ENCODE measurements at places on chromosomes 4 and X.

- peak; percentile 89 for DNase-seq
These were observed 1.3 kb downstream of the MAGED2 start for GRCh38 chrX:54808605-54809483.

DNA sequence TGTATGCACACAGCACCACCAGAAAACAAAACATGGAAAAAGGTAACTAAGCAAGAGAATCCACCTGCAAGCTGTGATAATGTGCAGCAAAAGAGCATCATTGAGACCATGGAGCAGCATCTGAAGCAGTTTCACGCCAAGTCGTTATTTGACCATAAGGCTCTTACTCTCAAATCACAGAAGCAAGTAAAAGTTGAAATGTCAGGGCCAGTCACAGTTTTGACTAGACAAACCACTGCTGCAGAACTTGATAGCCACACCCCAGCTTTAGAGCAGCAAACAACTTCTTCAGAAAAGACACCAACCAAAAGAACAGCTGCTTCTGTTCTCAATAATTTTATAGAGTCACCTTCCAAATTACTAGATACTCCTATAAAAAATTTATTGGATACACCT, 90.2 kb downstream of the TET2 start:
- no peak for DNase-seq

DNA sequence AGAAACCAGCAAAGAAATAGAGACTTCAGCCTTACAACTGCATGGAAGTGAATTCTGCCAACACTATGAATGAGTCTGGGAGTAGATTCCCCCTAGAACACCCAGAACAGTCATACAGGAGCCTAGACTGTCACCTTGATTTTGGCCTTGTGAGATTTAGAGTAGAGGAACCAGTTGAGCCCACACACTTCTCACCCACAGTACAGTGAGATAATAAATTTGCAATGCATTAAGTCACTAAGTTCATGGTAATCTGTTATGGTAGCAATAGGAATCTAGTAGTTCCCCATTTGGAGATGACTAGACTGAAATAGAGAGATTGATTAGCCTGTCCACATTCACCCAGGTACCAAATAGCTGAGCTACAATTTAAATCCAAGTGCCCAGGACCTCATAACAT, 59.0 kb downstream of the FAM13A start:
- DNase-seq: no peak

DNA sequence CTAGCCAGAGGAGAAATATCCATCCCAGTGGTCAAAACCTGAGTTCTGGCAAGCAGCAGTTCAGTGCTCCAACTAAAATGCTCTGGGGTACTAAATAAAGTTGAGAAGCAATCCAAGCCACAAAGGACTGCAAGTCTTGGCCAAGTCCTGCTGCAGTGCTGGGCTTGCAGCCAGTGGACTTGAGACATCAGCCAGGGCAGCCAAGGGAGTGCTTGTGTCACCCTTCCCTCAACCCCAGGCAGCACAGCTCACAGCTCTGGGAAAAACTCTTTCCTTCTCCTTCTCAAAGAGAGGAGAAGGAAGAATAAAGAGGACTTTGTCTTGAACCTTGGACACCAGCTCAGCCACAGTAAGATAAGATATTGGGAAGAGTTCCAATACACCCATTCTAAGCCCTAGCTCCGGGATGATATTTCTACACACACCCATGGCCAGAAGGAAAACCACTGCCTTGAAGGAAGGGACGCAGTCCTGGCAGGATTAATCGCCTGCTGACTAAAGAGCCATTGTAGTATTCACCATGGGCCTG, 99.8 kb downstream of the PTCHD1 start:
- DNase-seq: no peak

DNA sequence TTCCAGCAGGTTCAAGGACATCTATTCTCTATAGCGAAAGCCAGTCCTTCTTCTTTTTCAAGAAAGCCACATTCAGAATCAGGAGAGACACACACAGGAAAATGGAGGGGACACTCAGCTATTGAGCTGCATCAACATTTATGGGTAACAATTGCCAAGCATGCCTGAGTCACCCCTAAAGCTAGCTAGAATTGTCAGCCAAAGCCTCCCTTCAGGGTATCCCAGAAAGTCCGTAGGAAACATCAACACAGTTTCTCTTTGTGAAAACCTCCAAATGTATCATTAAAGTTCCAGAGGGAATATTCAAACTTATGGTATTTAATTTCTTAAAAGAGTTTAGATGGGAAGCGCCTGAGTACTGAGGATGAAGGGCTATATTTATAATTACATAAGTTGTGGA, 331.1 kb upstream of the SLC7A11 start:
- no peak for DNase-seq

DNA sequence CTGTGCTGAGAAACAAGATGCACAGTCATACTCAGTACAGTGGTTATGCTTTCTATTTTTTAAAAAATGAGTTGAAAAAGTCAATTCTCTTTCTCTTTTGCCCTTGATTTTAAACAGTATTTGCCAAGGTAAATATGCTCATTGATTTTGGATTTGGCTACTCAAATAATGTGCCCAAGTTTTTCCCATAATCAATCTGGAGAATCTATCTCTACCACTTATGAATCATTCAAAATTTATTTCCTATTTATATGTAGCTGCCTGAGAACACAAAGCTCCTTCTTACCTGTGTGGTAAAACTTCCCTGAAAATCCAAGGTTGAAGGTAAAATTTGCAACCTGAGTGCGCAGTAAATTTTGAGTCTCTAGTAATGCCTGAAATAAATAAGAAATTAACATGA, 136.5 kb downstream of the NDST4 start:
- no peak for DNase-seq

GRCh38 chr4:142435599-142436235, 410.4 kb downstream of the INPP4B start:
- no peak for DNase-seq

DNA sequence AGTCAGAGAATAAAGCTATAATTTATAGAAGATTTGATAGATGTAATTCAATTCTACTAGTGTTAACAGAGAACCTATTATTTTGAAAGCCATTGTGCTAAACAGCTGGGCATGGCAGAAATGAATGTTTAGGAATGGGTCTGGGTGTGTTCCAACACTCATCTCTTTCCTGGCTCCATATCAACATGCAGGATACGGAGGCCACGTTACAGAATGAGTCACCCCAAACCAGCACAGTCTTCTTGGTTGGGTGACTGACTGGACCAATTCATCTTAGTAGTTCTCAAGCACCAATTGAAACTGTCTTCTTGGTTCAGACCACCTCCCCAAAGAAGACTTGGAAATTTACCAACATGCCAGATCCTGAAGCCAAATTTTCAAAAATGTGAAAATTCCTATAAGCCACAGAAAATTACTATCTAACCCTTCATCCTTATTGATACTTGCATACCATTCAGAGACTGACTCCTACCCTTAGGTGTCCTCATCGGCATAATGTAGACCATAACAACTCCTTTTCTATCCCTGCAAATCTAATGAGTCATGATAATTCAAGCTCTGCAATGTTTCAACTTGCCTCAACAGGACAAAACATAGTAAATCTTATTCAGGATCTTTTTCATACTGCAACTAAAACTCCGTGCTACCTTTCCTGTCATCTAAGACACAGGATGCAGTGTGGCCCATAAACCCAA, 52.0 kb upstream of the ATOH1 start:
- no peak for DNase-seq

- DNase-seq: no peak
These were observed 774.8 kb upstream of the TENM3 start for GRCh38 chr4:181468451-181468850.

- DNase-seq: peak; percentile 17
These were observed 394 bp downstream of the MED14 start for GRCh38 chrX:40734971-40735324.

- no peak for DNase-seq
These were observed 93.6 kb upstream of the SMAD1 start for GRCh38 chr4:145388043-145388442.

DNA sequence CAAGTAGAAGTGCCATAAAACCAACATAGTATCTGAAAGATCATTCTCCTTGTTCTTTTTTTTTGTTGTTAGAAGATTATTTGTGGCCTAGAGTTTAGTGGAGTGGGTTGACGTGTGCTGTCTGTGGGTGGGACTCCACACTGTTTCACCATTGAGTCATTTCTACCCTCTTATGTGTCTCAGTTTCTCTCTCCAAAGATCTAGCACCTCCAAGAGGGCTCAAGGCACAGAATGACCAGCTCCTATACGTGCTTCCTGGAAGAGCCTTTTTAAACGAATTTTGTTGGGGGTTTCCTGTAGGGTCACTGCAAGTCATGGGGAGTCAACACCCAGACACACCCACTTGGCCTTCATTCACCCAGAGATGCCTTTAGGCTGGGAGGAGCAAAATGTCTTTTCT, 150.1 kb downstream of the KLF8 start:
- DNase-seq: no peak

DNA sequence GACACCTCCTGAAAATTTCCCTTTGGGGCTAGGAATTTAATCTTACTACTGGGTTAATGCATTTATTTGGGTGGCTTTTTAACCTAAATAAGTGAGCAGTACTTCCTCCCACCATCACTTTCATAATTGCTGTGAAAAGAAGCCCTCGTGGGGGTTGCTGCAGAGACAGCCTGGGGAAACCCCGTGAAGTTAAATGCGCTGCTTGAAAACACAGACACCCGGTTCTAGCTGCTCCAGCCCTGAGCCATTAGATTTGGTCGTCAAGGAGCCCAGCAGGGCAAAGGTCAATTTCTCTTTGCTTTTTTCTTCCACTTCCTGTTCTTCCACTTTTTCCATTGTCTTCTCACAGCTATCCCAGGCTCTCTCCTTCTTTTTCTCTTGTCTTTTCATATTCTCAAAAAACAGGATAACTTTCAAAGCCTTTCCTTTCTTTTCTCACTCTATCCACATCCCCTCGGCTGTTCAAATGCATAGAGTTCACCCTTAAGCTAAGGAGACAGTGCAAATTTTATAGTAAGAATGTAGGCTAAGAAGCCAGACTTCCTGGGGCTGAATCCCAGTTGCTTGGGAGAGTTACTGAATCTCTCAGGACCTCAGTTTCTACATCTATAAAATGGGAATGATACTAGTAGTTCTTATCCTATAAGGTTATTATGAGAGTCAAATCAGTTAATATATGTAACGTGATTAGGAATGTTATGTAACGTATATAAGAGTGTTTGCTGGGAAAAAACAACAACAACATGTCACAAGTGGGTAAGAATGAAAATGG, 91.5 kb upstream of the ZNF827 start:
- peak; percentile 22 for DNase-seq

DNA sequence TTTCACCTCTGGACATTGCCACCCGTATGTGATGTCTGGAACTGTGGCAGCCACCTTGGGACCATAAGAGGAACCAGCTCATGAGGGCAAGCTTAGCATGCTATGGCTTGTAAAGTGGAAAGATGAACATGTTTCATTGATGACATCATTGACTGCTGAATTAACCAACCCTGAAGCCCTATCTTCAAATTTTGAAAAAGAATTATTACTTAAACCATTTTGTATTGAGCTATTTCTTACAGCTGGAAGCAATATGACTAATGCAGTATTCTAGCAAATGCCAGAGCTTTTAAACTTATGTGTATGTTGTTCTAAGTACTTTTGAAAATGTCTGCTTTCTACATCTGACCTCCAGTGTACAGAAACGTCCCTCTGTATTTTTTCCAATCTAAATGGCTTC, 18.1 kb downstream of the GUCY2F start:
- no peak for DNase-seq

- DNase-seq: peak; percentile 93
These were observed at the start of the genes APOO and CXorf58 for GRCh38 chrX:23907498-23908218. TSS of gene APOO (minus strand) at chrX:23907938. CDS start at chrX:23907702, 236 bp downstream. TSS of gene CXorf58 (plus strand) at chrX:23908006. CDS start at chrX:23910303, 2,297 bp downstream.

- DNase-seq: no peak
These were observed 2.4 kb downstream of the TSC22D3 start for GRCh38 chrX:107773206-107773605.

DNA sequence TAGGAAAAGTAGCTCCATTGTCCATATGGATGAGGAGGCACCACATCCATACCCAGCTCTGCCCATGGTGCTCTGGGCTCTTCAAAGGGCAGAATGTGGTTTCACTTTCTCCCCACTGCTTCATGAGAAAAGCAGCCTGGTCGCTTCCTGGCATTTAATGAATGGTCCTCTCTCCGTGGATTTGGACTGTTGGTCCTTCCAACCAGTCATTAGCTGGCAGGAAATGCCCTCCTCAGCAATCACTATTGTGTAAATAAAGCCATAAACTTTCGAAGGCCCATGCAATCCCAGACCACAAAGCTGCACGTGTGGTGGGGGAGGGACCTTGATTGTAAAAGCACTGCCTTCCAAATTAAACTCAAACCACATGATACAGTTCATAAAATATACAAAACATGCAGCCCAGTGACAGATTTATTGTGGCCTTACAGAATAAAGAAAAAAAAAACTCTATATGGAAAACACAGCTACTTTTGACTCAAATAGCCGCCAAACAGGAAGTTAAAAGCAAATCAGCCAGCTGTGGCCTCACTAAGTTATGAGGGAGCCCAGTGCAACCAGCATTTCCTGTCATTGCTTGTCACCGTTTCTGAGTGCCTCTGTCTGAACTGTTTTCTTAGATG, 8.1 kb downstream of the MBNL3 start:
- peak; percentile 55 for DNase-seq

DNA sequence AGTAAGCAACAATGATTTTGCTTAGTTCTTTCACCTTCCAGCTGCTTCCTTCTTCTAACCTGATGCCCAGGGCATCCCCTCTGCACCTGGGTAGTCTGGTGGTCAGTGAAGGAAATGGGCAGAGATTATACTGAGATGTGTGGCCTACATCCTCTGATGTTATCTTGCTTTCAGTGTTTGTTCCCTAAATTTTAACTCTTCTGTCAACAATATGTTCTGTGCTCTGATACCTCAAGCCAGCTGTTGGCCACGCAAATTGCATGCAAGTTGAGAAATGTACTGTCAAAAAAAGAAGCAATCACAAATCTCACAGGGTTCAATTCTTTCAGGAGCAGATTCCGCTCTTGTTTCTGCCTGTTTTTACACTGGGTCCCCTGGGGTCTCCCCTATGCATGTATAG, 73.8 kb downstream of the FBXW7 start:
- DNase-seq: no peak

- no peak for DNase-seq
These were observed 359.6 kb downstream of the HS3ST1 start for GRCh38 chr4:11069083-11069482.

GRCh38 chr4:1979477-1980196, 29.1 kb downstream of the NELFA start:
- DNase-seq: no peak

- no peak for DNase-seq
These were observed 17.4 kb upstream of the EIF4E start for GRCh38 chr4:98946359-98946758.

DNA sequence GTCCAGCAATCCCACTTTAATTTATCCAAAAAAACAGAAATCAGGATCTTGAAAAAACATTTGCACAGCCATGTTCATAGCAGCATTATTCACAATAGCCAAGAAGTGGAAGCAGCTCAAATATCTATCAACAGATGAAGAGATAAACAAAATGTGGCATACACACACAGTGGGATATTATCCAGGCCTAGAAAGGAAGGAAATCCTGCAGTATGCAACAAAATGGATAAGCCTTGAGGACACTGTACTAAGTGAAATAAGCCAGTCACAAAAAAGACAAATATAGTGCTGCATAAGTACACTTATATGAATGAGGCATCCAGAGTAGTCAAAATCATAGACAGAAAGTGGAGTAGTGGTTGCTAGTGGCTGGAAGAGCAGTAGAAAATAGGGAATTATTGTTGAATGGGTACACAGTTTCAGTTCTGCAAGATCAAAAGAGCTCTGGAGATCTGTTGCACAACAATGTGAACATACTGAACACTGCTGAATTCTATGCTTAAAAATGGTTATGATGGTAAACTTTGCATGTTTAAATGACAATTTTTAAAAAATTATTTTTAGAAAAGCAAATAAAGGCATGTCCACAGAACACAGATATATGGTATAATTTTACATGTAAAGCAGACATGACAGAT, 25.6 kb downstream of the CHM start:
- no peak for DNase-seq

- peak; percentile 2 for DNase-seq
These were observed 59.4 kb downstream of the POLR2B start for GRCh38 chr4:57037982-57038604.

All from naive thymus-derived CD8-positive, alpha-beta T cell (primary cell).